ENCODE measurements at places on chromosomes 3 and 15.

DNA sequence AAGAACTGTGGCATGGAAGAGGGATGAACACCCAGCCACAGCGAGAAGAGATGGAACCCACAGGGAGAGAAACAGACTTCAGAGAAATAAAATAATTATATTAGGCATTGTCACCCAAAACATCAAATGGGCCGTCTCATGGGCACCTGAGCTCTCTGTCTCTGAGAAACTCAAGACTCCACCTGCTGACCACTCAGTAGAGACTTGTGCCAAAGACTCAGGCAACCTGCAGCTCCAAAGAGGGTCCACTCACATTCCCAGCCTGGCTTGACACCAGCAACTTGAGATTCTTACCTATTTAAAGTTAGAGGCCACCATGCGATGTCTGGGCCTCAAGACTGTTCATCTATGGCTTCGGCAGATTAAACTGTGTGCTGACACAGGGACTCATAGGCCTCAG is 12.0 kb downstream of the SEMA5B start:
- no peak for DNase-seq

- DNase-seq: no peak
Measured at GRCh38 chr3:98326945-98327344, 26.7 kb upstream of the OR5K4 start.

- no peak for DNase-seq
Measured at GRCh38 chr15:40436892-40437751, 3.6 kb upstream of the BAHD1 start.

DNA sequence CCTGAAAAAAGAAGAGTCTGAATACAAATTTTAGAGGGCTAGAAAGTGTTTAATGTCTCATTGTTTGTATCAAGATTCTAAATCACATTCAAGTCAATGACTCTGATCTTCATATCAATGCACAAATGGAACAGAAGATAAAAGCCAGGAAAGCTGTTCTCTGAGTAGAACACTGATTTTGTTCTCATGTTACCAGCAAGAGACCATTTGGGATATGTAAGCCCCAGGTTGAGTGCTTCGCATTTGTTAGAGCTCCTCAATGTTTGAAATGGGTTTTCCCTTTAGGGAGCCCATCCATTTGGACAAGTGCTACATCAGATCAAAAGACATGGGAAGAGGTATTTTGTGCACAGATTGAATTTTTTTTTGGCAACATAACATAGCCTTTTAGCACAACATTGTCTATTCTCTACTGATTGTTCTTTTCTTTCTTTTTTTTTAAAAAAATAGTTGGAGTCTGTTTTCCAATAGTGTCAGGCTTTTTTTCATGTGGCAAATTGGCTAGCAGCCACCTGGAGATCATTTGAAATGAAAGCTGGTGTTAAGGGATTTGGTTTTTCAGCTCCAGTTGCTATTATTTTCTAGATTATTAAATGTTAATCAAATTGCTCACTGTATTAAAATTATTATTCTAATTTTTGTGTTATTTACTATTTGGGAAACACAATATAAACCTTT is 74.5 kb upstream of the ZPLD1 start:
- DNase-seq: no peak

DNA sequence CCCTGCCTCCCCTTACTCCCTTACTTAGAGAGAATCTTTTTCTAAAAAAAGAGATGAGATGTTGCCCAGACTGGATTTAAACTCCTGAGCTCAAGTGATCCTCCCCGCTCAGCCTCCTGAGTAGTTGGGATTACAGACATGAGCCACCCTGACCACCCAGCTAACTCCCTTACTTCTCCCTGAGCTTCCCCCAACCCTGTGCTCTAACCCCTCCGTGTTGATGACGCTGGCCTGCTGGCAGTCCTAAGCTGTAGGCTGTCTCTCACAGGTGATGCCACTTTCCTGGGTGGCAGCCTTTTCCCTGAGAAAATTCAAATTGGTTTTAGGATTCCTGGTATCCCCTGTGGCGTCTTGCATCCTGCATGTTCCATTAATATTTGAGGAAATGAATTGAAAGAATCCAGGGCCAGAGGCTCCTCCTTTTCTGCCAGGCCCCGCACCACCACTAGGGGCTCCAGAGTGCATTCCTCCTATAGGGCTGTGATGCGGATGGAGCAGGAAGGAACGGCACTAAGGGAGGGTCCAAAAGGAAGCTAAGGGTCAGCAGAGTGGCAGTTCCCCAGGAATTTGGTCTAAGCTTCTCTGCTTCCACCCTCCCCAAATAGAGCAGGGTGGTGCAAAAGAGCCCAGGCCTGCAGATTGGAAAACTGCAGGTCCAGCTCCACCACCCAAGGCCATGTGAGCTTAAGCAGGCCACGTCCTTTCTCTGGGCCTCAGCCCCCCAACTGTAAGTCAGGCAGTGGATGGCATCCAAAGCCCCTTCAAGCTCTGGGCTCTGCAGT is 101.1 kb downstream of the DAPK2 start:
- peak; percentile 80 for DNase-seq

DNA sequence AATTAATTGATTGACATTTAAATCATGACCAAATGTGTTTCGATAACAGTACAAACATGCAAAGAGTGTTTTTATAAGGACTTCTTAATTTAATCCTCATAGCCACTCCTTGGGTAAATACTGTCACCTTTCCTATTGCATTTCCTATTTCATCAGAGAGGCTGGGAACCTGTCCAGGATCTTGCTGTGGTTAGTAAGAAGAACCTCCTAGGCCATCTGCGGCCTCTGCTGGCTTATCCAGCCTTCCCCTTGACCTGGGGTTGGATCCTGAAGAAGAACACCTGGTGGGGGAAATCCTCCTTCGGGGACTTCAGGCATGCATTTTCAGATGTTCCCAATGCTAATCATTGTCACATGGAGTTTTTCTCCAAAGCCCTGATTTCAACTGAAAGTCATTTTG is 25.5 kb downstream of the GLDN start:
- DNase-seq: no peak

GRCh38 chr3:63892773-63893352 is 19.3 kb downstream of the SCAANT1 start:
- DNase-seq: no peak

DNA sequence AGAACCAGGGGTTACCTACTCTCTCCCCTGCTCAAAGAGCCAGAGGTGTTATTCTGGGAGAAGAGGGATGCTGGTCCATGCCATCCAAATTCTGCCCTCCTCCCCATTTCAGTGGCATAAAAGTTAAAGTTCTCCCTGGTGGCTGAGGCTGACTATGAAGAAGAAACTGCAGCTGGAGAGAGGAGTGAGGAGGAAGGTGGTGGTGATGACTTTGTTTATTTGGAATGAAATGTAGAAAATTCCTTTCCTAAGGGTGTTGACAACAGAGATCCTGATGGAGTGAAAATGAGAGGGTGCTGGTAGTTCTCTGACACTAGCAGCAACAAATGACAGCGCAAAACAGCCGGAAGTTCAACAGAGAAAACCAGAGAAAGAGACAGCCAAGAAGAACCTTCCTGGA is 100.4 kb downstream of the PCCB start:
- no peak for DNase-seq

GRCh38 chr3:62134061-62134496 is 239.3 kb downstream of the FEZF2 start:
- DNase-seq: no peak

- no peak for DNase-seq
Measured at GRCh38 chr3:52019352-52020080, 23.8 kb upstream of the RPL29 start.

Measured in activated CD8-positive, alpha-beta T cell treated with anti-CD3 and anti-CD28 coated beads, Interleukin-2, amount 10 ng/mL, durations not matched to agents 7 days and 5 days (primary cell).